HS-27A (cell line): ENCODE measurements at places on chromosomes 7 and 10.

- no peak for DNase-seq
These were observed 204.4 kb downstream of the PLXDC2 start for GRCh38 chr10:20020677-20021076.

- DNase-seq = no peak
These were observed 128.2 kb downstream of the DOCK1 start for GRCh38 chr10:127033216-127034033.

GRCh38 chr7:149126662-149127266 is 640 bp upstream of the ZNF425 start:
- DNase-seq = no peak

- DNase-seq = no peak
These were observed 12.6 kb upstream of the GRB10 start for GRCh38 chr7:50795253-50795652.

- no peak for DNase-seq
These were observed 69.2 kb downstream of the SEMA3E start for GRCh38 chr7:83579740-83580139.

DNA sequence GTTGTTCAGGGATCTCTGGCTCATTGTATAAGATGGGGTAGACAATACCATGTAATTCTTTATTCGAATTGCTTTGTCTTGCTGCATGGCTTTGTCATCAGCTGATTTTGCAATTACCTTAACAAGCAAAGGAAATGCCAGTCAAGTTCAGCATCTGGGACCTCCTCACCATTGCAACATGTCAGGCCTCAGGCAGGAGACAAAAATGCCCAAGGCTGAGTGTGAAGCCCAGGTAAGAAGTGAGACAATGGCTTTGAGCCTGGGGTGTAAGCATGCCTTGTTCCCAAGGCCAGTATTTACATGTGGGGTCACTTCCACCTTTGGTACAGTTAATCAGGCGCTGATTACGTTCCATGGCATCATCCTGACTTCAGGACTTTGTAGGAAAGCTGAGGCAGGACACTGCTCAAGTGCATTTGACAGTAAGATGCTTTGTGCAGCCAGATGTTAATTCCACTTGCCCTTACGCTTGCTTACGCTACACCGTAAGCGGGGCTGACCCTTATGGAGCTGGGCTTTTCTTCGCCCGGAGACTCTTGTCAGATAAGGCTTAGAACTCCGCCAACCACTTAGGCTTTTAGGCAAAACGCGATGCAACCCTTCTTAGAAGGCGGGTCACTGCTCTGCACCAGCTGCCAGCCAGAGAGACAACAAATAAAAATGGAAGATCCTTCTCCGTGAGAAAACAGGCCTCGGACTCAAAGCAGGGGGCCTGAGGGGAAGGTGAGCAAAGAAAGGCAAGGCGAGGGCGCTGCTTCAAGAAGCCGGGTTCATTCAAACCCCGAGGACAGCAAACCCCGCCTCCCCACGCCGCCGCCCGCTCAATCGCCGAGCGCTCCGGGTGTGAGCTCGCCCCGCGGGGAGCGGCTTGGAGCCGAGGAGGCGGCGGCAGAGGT is 1.3 kb upstream of the SP4 start:
- DNase-seq = no peak

DNA sequence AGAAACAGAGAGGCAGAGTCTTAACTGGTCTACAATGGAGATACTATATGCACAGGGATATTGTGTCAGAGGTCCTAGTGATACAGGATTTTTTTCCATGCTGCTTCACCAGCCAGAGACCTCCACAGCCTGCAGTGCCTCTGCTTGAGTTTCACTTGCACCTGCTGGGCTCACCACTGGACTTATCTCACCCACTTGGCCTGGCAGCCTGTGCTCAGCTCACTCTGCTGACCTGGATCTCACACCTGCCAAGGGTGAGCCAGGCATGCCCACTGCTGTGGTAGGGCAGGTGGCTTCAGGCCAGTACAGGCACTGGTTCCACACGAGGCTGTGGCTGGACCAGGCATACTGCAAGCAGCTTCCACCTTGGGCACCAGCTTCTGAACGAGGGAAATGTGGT is 36.6 kb downstream of the PNLIPRP3 start:
- DNase-seq = no peak

DNA sequence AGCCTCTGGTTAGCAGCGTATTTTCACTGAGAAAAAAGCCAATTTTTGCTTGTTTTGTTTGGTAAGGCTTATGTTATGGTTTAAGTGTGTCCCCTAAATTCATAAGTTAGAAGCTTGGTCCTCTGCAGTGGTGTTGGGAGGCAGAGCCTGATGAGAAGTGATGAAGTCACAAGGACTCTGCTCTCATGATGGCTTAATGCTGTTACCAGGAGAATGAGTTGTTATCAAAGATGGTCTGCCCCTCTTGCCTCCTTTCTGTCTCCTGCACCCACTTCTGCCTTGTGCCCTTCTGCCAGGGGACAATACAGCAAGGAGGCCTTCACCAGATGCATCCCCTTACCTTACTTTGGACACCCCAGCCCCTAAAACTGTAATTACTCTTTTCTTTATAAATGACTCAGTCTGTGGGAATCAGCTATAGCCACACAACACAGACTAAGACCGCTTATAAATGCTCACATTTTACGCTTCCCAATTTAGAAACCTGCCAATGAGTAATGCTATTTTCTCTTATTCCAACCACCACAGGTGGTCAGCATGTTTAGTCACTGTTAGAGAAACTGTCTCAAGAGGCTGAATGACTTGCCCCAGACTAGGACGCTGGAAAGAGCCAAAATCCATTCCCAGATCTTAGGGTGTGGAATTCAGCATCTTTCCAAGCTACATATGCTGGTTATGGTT is 6.1 kb upstream of the PKD1L1 start:
- no peak for DNase-seq
